ENCODE measurements at places on chromosomes 3 and 15. TPM values are rescaled to one million over a fixed set of nuclear protein-coding genes. Genes with fewer than 3 reads are reported as not detected.

TNFSF10 gene
- total RNA-seq = 37.0 TPM

- H3K4me1 ChIP-seq = no peaks in the 10 kb centered on the region
- no peaks in the 10 kb centered on the region for H3K27me3 ChIP-seq
- no peak overlapping the region for H3K27ac ChIP-seq
- no peaks in the 10 kb centered on the region for H3K36me3 ChIP-seq
- H3K4me3 ChIP-seq = no peak overlapping the region
Measured at GRCh38 chr3:70816346-70816745, 503.9 kb upstream of the MDFIC2 start.

- H3K36me3 ChIP-seq = no peaks in the 10 kb centered on the region
- H3K4me3 ChIP-seq = no peak overlapping the region
- H3K4me1 ChIP-seq = peaks cover 4% of the 10 kb centered on the region
- DNase-seq = no peak
- no peaks in the 10 kb centered on the region for H3K27me3 ChIP-seq
Measured at GRCh38 chr15:99507504-99508310, 58.1 kb upstream of the MEF2A start.

DNA sequence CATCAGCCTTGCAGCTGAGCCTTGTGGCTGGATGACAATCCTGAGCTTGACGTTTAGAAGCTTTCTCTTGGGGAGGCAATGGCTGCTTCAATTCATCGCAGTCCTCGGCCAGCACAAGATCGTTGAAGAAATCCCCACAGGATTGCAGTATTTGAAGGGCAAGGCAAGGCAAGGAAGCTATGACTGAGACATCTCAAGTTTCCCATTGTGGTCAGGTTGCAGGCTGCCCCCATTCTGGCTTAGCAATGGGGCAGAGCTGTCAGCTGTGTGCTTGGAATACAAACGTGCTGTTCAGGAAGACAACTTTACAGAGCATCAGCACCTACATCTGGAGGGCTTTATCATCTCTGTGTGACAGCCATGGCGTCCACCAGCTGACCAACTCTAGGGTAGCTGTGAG, 275.9 kb upstream of the TBL1XR1 start:
- no peaks in the 10 kb centered on the region for H3K4me1 ChIP-seq
- no peak overlapping the region for H3K27ac ChIP-seq
- no peaks in the 10 kb centered on the region for H3K36me3 ChIP-seq

DNA sequence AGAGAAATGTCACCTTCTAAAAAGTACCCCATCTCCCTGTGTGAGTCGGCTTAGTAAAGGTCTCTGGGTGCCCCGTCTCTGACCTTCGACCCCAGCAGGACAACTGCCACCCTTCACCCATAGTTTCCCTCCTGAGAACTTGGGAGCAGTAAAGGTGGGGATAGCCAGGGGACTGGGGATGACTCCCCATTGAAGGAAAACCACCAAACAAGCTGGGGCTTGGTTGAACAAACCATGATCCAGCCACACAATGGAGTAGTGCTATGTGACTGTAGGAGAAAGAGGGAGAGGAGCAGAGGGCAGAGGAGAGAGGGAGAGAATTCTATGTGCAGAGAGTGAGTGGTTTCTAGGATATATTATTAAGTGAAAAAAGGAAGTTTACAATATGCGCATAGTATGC, 33.7 kb downstream of the IDH3A start:
- H3K27me3 ChIP-seq = no peaks in the 10 kb centered on the region
- H3K36me3 ChIP-seq = no peaks in the 10 kb centered on the region
- H3K4me3 ChIP-seq = no peak overlapping the region
- no peak for DNase-seq
- H3K4me1 ChIP-seq = no peaks in the 10 kb centered on the region

Data from breast epithelium (tissue), 4 donors.